Gastroesophageal sphincter (tissue), 4 donors: ENCODE measurements at places on chromosomes 5 and 9.

DNA sequence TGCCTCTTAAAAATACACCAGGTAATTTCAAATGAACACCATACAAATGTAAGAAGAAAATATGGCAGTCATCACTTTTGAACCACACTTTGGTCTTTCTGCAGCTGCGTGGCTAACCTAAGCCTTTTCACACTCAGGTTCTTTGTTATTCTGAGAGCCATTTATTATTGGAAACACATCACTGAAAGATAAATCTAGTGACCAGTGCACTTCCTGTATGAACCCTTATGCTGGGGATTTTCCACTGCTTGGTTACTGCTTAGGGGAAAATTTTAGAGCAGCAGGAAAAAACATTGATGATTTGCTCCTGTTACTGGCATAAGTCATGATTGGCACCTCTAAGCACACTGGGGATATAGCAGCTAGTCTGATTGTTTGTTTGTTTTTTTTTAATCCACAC, 58.6 kb upstream of the RANBP3L start:
- no peak for ATAC-seq

DNA sequence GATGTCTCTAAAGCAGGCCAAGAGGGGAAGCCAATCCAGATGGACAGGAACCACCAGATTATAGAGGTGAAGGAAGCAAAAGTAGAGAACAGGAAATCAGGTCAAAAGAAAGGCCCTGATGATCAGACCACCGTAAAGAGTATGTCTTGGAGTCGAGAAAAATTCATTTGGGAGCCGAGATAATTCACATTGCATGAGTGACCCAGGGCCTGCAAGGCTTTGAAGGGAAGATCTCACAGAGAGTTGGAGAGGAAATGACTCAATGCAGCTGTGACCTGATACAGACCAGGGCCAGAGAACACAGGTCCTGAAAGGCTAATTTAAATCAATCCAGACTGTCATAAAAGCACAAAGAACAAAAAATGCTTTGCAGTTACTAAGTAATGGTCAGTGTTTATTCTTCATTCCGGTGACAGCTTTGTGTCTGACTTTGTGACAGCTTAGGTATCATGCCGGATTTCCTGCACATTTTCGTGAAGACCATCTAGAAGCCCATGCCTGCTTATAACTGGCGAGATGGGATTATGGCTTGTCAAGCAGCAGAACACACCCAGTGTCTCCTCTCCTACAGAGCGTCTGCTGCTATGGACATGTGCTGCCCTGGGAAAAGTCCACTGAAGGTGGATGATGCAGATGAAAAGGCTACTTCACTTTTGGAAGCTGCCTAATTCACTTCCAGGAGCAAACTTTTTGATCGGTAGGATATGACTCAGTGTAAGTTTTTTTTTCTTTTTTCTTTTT, 5.8 kb upstream of the ACTBL2 start:
- peak; percentile 70 for ATAC-seq

DNA sequence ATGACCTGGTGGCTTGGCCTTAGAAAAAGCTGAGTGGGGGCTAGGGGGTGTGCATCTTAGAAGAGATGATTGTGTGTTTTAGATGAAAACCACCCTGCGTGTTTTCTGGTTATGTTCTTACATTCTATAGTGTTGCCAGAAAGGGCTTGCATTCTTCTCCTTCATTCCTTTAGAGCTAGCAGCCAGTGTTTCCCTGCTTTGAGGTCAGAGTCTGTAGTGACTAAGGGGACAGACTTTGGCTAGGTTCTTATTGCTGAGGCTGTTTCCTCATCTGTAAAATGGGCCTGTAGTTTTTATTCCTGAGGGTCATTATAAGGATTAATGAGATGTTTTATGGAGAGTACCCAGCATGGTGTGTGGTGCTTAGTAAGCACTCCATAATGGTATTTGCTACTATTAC, 6.4 kb downstream of the MAST4 start:
- ATAC-seq = no peak

- no peak for ATAC-seq
These were observed 358.2 kb downstream of the MTRR start for GRCh38 chr5:8227112-8227511.

- peak; percentile 69 for ATAC-seq
These were observed 52.6 kb upstream of the KLF9 start for GRCh38 chr9:70466976-70467561.

- no peak for ATAC-seq
These were observed 19.9 kb downstream of the ENHO start for GRCh38 chr9:34502891-34503290.

DNA sequence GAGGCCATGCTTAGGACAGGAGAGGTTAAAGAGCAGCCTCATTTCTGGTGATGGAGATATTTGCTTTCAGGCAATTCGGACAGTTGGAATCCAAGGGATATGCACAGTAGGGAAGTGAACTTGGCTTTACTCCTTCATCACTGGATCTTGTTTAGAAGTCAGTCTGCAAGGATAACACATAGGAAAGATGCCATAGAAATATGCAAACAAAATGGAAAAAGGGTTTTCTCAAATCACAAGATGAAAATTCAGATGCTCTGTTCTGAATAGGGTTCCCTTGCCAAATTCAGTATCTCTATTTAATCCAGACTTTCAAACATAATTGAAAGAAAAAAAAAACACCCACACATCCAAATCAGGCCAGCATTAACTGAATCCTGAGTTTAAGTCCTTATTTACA, 166.9 kb downstream of the MEF2C start:
- ATAC-seq = no peak

DNA sequence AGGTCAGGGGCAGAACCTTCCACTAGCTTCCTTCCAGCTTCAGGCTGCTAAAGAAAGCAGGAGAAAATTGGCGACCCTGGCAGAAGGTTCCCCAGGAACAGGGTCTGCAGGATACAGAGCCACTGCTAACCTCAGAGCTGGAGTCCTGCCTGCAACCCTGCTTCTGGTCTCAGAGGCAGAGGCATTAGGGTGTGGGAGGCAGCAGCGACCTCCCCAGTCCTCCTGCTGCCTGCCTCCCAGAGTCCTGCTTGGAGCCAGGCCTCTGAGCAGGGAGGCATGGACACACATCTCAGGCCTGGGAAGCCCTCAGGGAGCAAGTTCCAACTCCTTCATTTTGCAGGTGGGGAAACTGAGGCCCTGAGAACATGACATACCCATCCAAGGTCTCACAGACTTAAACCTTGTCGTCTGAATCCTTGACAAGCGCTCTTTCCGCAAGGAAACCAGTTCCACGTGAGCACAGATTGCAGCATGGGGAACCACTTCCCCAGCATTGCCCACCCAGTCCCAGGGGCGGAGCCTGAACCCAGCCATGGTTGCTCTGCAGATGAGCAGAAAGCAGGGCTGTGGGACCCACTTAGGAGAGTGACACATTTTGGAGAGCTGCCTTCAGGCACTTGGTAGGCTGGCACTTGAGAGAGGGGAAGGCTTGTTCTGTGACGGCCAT, 28.2 kb upstream of the HAND1 start:
- no peak for ATAC-seq

DNA sequence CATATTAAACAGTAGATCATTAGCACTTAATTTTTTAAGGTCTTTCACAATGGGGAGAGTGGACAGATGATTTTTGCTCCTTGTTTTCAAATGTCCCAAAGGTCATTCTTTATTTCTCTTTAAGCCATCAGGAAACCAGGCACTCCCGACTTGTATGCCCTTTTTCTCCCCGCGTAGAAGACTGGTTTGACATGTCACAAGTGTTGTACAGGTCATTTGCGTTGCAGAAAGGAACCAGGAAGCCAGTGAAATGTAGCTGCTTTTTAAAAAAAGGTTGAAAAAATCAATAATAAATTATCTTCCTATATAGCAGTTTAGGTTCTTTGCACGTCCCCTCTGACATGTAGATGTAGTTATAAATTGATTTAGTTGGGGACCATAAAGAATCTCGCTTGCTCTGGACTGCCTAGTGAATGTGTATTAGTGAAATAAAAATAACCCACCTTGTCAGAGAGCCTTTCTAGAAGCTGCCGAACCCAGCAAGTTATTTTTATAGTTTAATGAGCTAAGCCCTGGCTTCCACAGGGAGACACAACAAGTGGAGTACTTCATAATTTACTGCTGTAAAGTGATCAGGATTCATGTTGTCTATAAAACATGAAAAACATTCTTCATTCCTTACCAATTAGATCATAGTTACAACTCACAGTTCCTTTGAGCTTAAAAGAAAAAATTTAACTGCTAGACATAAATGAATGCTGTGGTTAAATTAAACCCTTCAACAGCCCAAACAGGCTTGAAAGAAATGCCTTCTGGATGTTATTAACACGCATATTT, 404.6 kb downstream of the CSNK1G3 start:
- ATAC-seq = no peak

DNA sequence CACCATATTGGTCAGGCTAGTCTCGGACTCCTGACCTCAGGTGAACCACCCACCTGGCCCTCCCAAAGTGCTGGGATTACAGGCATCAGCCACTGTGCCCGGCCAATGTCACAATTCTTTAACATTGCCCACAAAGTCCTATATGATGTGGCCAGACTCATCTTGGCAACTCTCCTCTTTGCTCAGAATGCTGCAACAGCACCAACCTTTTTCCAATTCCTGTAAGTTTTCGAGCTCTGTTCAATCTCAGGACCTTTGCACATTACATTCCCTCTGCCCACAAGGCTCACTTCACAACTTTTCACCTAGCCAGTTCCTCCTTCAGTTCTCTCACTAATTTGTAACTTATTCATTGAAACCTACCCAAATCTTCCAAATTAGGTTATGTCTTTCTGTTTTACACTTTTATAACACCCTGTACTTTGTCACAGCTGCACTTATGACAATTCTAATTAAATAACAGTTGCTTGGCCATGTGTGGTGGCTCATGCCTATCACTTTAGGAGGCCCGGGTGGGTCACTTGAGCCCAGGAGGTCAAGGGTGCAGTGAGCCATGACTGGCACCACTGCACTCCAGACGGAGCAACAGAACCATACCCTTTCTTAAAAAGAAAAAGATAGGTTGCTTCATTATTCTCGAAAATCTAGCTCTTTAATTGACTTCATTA, 30.9 kb upstream of the GLDC start:
- ATAC-seq = no peak

GRCh38 chr5:42995360-42995751, 44.8 kb downstream of the ANXA2R start:
- ATAC-seq = no peak

- no peak for ATAC-seq
These were observed 231.0 kb downstream of the ARHGEF28 start for GRCh38 chr5:73856997-73857396.

GRCh38 chr5:65506961-65507360, 25.2 kb upstream of the ADAMTS6 start:
- no peak for ATAC-seq

- ATAC-seq = no peak
These were observed 1.9 kb upstream of the CARD19 start for GRCh38 chr9:93093877-93094657.

GRCh38 chr9:136348691-136349090, 14.9 kb downstream of the DNLZ start:
- no peak for ATAC-seq

DNA sequence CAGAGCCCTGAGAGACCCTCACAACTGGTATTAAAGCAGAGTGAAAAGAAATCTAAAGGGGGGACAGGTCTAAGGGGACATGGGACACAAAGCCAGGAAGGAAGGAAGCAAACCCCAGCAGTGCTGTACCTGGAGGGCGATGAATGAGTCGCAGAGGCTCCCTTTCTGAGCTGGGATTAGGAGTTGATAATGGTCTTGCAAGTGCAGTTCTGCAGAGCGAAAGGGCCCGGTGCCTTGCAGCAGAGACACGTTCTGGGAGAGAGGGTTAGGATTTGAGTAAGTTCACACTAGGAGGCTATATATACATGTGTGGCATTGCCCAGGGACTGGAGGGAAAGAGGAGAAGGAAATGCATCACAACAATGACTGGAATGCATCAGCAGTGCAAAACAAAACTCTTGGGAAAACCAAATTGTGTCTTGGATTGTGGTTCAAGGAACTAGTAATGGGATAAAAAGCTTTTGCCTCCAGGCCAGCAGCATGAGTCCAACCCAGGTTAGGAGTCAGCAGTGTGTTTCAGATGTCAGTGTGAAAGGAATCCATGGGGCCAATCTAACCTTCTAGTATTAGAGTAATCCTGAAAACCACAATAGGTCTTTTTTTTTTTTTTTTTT, 38.8 kb upstream of the LIFR start:
- no peak for ATAC-seq

- ATAC-seq = no peak
These were observed 223.9 kb downstream of the PBX3 start for GRCh38 chr9:125971050-125971449.

DNA sequence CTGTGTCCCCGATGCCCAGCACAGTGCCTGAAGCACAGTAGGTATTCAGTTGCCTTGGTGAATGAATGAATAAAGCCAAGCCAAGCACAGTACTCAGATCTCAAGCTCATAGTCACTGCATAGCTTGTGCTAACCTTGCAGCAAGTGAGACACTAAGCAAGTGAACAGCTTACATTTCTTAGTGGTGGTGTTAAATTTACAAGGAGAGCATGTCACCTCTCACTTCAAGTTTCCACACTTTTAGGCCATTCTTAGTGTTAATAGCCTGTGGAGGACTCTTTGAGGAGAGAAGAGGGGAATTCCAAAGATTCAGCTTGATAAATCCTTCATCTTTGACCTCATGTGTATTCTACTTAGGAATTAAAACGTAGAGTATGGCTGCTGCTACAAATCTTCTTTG, 104.7 kb downstream of the C9orf152 start:
- no peak for ATAC-seq

DNA sequence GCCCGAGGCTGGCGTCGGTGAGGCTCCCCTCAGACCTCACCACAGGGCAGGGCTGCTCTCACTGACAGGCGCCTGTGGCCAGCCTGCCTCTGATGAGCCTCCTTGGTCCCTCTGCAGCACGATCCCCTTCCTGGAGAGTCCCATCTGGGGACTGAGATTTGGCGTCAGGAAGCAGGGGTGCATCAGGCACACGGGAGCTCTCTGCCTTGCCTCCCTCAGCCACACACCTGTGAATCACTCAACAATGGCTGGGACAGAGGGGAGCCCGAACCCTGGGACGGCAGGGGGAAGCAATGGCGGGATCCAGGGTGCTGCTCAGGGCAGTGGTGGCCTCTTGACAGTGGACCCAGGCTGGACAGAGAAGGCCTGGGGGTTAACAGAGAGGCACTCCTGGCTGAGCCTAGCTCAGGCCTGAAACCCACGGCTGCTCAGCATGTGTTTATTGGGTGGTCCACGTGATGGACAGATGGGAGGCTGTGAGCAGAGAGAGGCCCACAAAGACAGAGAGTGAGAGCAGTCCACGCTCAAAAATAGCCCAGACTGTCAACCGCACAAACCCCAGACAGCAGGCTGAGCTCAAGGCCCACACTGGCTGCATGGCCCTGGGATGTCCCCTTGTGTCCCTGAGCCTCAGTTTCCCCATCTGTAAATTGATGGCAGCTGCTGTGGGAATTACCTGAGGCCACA, 11.9 kb downstream of the RASGEF1C start:
- ATAC-seq = no peak

GRCh38 chr5:151296974-151297373, 6.6 kb downstream of the SLC36A3 start:
- ATAC-seq = no peak
